ENCODE measurements at places on chromosomes 1 and 21.

DNA sequence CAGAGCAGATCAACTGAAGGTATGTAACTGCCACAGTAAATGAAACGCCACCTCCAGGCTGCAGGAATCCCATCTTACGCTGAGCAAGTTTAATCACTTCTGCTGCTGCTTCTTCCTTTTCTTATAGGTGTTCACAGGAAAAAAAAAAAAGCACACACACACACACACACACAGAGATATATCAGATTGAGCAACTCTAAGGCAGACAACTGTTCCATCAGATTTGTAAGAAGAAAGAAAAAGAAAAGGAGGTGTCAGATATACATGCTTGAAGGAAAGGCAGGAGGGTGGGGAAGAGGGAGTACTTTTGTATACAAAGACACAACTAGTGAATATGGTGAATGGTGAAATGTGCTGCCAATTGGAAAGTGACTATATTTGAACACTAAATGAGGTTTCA, 28.6 kb downstream of the DSTYK start:
- no peak for DNase-seq

DNA sequence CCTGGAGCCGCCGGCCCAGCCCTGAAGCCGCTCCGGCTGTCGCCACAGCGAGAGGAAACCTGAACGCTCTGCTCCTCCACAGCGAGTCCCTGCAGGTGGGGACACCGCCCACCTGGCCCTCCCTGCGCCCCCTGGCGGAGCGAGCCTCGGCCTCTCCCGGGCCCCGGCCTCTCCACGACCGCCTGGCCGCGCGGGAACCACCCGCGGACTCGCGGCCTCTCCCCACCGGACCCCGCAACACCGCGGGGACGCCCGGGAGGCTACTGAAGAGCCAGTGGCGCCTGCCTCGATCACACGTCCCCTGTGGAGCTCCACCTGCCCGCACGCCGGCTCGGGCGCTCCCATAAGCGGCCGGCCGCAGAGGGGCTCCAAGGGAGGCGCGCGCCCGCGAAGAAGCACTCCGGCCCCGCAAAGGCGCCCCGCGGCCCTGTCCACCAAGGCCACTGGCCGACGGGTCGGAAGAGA, 109.6 kb downstream of the KCNN3 start:
- no peak for DNase-seq

- no peak for DNase-seq
These were observed 199.1 kb downstream of the HIVEP3 start for GRCh38 chr1:41719590-41719989.

- DNase-seq, result no peak
These were observed 23.1 kb downstream of the FAM89A start for GRCh38 chr1:231016966-231017365.

GRCh38 chr1:206769304-206769731, 1.3 kb upstream of the IL19 start:
- DNase-seq, result no peak

DNA sequence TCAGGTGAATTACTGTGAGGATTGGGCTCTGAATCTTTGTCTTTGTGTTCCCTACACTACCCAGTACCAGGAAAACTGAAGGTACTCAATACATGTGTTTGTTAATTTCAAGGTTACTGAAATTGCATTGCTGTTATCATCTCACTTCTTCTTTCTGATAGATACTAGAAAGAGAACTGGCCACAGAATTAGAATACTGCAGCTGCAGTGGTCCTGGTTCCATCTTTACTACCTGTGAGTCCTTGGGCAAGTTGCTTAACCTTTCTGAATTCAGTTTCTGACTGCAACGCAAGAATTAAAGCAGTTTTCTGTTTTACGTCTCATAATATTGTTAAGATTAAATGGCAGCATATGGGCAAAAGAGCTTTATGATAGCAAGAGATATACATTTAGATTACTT, 263.5 kb downstream of the LMO4 start:
- no peak for DNase-seq

DNA sequence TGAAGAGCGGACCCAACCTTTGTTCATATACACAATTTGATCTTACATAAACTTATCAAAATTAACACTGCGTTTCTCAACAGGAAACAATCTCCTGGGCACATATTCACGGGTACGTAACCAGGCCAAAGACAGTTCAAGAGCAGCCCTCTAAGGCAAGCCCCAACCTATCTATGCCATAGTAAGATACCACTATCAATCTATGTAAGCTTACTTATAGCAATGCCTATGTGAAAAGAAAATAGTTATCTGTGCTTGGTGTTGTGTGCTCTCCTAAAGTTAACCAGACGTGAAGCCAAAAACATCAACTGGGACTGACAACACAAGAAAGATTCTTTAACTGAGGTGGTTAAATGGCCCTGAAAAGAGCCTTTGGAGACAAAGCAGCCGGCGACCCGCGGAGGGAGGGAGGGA, 49.4 kb upstream of the BOLA1 start:
- DNase-seq, result no peak

- no peak for DNase-seq
These were observed 7.0 kb downstream of the AKT3 start for GRCh38 chr1:243842978-243843511.

- no peak for DNase-seq
These were observed 195.8 kb upstream of the PKN2 start for GRCh38 chr1:88488237-88488636.

DNA sequence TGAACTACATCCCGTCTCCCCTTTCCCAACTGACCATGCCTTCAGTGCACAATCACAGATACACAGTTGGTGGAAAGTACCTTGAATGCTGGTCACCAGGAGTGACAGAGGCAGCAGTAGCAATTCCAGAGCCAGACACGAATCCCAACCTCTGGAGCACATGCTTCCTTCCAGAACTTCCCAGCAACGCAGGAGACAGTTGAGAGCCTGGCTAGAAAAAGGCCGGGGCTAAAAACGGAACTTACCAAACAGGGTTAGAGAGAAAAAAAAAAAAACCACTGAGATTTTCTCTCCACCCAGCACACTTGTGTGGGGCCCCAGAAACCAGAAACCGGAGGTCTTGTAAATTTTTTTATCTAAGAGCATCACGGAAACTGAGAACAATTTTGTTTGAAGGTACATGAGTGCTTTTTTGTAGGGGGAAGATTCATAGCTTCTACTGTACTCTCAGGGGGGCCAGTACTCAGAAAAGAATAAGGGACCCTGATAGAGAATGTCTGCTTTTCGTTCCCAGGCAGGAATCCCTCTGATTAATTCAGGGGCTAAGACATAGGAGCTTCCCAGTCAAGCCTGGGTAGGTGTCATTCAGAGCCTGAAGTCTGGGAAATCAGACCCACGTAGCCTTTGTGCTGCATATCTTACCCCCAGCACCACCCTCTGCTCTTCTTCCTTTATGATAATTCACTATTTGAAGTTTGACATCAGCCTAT, at the start of gene CD48:
Gene CD48, minus strand, starts transcription at position 221 of the 710 bp plus-strand sequence. Its CDS starts 59 bp downstream, at position 162.
- no peak for DNase-seq

DNA sequence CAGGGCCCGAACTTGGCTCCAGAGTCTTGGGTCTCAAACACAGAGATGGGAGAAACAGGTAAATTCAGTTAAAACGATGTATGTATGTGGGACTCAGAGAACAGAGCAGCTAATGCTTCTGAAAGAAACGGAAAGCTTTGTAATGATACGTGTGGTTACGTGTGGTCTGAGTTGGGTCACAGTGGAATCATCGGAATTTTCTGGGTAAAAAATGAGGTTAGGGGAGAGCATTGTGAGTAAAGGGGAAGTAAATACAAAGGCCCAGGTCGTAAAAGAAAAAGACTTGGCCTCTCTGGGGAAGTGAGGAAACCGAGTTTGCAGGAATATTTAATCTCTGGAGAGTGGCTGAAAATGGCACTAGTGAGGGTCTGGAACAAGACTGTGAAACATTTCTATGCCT, 8.3 kb downstream of the NHLH2 start:
- DNase-seq, result no peak

GRCh38 chr1:199279067-199279466, 640.2 kb downstream of the PTPRC start:
- DNase-seq, result no peak

DNA sequence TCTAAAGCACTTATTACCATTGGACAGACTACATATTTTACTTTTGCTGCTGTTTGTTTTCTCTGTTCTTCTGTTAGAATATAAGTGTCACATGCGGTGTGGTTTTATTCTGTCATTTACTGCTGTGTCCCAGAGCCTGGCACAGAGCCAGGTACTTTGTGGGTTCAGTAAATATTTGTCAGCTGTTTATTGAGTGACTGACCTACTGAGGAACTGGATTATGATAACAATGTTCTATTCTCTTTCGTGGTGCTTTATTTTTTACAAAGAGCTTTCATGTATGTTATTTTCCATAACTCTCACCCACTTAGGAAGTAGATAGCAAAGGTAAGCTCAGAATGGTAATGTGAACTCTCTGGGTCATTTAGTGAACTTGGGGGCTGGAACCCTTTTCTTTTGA, 118.8 kb downstream of the RWDD3 start:
- DNase-seq, result no peak

DNA sequence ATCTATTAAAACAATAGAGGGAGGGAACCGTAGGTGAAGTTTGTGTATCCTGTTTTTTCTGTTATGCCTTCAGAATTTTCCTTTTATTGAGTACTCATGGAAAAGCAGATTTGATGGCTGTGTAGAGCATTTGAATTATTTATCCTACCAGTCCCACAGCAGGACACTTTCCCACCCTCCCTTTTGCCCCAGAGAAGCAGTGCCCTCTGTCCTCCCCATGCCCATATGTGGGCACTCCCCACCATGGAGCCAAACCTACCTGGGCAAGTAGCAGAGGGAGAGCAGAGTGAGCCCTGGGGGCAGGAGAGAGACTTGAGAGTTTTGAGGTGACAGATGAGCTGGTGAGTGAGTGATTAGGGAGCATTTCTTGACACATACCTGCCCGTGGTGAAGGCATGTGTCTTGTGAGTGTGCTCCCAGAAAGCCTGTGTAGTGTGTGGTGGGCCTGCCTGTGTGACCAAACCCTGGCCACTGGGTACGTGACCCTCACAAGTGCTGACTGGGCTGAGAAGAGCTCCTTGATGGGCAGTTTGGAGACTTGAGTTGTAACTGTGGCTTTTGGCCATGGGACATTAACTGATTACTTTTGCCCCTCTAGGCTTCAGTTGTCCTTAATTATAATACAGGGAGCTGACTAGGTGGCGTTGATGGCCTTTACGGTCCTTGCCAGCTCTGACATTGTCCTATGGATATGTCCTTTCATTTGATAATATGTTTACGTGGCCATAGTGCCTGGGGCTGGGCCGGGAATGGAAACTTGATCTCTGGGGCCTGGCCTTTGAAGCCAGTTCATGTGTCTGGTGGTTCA, 3.6 kb downstream of the PSEN2 start:
- DNase-seq, result no peak

DNA sequence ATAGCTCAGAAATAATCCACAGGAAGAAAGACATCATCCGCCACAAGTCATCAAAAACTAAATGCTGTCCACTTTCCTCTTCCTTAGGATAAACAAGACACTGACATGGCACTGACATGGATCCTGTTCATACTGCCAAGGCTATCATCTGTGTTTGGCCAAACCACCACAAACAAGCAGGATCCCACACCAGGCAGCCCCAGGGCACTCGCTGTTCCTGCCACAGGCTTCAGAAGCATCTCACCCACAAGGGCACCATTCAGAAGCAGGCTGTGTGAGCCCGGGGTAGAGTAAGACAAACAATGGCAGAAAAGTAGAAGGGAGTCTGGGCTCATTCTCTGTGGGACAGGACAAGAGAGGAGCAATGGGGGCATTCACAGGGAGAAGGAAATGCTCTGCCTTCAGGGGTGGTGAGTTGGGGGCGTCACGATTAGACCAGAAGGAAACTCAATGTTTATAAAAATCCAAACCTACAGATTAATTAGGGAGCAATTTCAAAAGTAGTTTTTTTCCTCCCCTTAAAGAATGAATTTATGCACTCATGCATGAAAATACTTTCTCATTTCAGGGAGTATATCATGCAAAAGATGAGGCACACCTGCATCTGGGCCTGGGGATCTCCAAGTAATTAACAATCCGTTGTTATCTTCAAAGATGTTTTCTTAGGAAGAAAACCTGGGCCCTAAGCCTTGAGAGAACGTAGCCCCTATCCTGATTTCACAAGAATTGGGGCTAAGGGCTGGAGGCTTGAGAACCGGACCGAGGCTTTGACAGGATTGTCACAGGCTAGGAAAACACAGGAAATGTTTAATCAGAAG, 43.3 kb upstream of the ATP1A1 start:
- DNase-seq, result no peak

- DNase-seq, result no peak
These were observed 58.4 kb upstream of the VCAM1 start for GRCh38 chr1:100661176-100661575.

DNA sequence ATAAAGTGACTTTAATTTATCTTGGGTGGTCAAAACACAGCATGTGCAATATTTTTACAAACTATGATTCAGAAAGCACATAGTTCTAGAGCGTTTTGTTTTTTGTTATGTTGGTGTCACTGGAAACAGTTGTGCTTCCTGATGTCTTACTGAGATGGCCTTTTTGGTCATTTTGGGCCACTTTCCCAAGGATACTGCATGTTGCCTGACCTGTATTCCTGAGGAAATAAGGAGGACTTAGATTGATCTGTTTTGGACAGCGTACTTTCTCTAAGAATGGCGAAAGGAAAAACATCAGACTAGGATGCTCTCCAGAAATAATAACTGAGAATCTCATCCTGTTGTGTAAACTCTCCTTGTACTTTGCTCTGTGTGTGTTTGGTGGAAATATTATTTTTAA, 451.2 kb downstream of the USP25 start:
- no peak for DNase-seq

GRCh38 chr1:77319036-77319705, 37.4 kb downstream of the AK5 start:
- DNase-seq, result no peak

- DNase-seq, result no peak
These were observed 281.8 kb downstream of the VAV3 start for GRCh38 chr1:107683191-107683657.
